DMS79 treated with DMSO at 0.1 percent for 48 hours (cell line): ENCODE measurements at places on chromosomes 5 and 9.

DNA sequence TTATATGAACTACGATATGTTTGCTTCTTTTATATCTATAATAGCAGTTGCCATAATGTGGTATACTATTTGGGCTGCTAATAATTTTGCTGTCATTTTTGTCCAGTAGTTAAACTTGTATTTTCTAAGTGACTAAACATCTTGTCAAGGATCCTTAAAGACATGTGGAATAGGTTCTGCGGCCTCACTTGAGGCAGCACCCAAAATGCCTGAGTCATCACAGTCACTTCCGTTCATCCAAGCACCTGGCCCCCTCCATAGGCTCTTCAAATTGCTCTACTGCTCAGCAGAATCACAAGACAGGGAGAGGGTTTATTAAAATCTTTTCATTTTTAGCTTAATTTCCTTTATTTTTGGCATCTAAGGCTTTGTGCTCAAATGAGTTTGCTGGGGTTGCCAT is 259.1 kb downstream of the AOPEP start:
- peak; percentile 44 for DNase-seq

GRCh38 chr5:65264420-65264819 is 217.3 kb downstream of the ADAMTS6 start:
- DNase-seq: no peak

- no peak for DNase-seq
These were observed 18.3 kb upstream of the RNF180 start for GRCh38 chr5:64147379-64147778.

- DNase-seq: no peak
These were observed 128.9 kb downstream of the CCDC192 start for GRCh38 chr5:127832067-127832466.

DNA sequence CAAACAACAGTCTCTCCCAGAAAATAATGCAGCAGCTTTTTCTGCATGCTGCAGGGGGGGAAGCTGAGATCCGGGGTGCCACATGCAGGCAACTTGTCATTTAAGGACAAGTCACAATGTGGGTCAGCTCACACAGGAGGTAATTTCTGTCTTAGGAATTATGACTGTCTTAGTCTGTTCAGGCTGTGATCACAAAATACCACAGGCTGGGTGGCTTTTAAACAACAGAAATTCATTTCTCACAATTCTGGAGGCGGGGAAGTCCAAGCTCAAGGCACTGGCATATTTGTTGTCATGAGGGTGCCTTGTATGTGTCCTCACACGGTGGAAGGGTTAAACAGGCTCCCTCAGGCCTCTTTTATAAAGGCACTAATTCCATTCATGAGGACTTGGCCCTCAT is 127.7 kb downstream of the DIRAS2 start:
- no peak for DNase-seq

DNA sequence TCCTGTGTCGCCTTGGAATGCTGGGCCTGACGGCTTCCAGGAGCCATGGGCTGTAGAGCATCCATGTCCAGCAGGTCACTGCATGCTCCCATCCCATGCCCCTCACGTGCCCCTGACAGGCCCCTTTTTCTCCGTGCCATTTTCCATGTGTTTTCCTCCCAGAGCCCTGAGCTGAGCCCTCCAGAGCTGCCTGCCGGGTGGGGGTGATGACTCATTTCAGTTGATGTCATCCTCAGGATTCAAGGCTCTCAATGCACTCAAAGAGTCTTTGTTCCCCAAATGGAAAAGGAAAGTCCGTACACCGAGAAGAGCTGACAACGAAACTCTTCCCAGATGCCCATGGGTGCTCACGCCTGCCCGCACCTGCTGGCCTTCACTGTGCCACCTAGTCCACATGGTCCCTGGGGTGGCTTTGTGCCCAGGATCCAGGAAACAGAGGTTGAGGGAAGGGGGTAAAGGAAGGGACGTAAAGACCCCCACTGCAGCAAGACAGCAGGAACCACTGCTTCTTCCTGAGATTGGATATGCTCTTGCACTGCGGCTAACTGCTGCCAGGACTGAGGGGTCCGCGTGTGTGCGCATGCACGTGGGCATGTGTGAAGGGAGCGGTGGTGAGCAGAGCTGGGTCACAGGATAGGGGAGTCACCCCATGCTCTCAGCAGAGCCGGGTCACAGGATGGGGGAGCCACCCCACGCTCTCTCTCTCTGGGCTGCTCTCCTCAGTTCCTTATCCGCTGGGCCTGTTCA is 27.6 kb downstream of the COL15A1 start:
- no peak for DNase-seq

- DNase-seq: no peak
These were observed 119.0 kb downstream of the PIK3R1 start for GRCh38 chr5:68334553-68334886.

- DNase-seq: no peak
These were observed 98.9 kb downstream of the ERCC6L2 start for GRCh38 chr9:95974389-95974788.

DNA sequence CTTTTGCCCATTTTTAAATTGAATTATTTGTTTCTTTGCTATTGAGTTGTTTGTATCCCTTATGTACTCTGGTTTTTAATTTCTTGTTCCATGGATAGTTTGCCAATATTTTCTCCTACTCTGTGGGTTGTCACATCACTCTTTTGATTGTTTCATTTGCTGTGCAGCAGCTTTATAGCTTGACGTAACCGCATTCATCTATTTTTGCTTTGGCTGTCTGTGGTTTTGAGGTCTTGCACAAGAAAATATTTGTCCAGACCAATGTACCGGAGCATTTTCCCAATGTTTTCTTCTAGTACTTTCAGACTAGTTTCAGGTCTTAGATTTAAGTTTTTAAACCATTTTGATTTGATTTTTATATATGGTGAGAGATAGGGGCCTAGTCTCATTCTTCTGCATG is 36.2 kb upstream of the ZNF366 start:
- no peak for DNase-seq

DNA sequence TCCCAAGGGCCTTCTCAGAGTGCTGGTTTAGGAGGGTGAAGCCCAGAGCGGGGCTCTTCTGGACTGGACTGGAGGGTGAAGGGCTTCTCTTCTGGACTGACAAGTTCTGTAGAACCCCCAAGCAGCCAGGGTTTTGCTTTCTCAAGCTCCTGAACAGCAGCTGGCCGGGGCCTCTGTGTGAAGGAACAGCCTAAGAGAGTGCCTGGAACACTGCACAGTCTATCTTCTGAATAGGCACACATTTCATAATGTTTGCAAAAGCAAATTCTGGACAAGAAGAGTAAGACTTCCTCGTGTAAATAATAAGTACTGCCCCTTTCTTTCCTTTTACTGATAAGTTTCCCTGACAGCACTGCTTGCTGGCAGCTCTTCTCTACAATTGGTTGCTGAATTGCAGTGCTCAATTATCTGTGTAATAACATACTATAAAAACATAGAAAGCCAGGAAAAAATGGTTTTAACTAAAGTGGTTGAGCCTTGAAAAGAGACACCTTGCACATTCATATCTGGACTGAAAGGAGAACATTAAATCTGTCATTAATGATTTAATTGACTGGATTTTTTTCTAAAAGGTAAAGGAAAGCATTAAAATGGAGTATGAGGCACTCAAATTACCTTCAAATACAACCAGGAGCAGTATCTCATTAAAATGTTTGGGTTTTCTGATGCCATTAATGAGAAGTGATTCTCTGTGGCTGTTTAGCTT is 20.5 kb downstream of the MAST4 start:
- no peak for DNase-seq

GRCh38 chr5:79318935-79319614 is 83.1 kb downstream of the JMY start:
- DNase-seq: no peak

- DNase-seq: no peak
These were observed 57.6 kb downstream of the GLIS3 start for GRCh38 chr9:4242239-4242638.

GRCh38 chr9:12166518-12166917 is 526.7 kb upstream of the TYRP1 start:
- no peak for DNase-seq

- DNase-seq: no peak
These were observed 189.0 kb downstream of the LRRC70 start for GRCh38 chr5:62767650-62768049.

GRCh38 chr5:2683720-2684119 is 67.8 kb downstream of the IRX2 start:
- DNase-seq: no peak

GRCh38 chr9:16679327-16679821 is 191.1 kb downstream of the BNC2 start:
- DNase-seq: no peak

DNA sequence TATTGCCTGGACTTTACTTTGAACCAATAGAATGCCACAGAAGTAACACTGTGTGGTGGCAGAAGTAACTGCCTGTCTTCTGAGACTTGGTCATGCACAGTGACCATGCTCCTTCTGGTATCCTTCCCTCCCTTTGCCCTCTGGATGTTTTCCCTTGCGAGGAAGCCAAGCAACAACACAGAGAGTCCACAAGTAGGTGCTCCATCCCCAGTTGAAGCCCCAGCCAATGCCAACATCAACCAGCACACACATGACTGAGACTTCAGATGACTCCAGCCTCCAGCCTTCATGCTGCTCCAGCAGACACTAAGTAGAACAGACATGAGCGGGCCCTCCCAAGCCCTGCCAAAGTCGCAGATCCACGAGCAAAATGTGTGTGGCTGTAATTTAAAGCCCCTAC is 129.6 kb downstream of the EPB41L4A start:
- DNase-seq: no peak

GRCh38 chr9:124398191-124398935 is 16.9 kb downstream of the PSMB7 start:
- no peak for DNase-seq

- no peak for DNase-seq
These were observed 5.4 kb downstream of the SNCB start for GRCh38 chr5:176624938-176625337.

GRCh38 chr5:111229871-111230810 is 6.0 kb downstream of the CAMK4 start:
- DNase-seq: no peak

DNA sequence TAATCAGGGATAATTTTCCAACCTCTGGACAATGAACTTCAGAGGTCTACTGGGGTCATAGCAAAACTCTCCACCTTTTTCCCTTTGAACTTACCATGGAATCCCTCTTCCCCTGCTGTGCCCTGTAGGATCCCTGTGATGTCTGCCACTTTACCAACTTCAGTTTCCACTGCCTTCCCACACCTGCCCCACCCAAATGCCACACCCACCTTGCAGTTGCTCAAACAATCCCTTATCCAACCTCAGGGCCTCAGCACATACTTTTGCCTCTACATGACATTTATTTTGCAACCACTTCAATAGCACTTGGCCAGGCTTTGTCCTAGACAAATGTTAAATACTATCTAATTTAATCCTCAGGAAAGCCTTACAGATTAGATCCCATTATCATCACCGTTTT is 463.7 kb upstream of the WWC1 start:
- DNase-seq: no peak

DNA sequence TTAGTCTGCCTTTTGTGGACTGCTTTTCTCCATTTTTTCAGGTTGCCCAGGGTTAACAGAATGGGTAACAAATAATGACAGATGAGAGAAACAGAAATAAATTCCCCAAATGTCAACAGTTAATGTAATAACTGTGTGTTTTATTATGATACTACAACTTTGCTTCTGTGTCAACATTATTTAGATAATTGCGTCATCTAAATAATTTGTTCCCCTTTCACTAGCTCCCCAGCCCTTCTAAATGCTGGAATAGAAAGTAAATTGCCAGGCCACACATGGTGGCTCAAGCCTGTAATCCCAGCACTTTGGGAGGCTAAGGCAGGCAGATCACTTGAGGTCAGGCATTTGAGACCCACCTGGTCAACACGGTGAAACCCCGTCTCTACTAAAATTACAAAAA is 53.5 kb downstream of the RNF38 start:
- no peak for DNase-seq

DNA sequence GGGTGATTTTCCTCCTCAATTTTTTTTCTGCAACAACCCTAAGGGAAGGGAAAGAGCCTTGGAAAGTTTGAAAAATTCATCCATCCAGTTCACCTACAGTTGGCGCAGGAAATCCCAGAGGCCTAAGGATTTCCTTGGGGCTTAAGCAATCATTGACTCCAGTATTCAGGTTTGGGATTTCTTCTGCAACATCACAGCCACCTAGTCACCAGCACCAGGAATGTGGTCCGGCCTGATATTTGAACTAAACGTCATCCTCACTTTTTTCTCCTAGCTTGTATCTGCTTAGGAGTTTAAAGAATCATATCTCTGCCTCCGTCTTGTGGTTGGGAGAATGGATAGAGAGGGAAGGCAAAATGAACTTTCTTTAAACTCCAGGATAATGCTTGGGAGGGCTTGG is 20.2 kb upstream of the TLE4 start:
- DNase-seq: no peak

- no peak for DNase-seq
These were observed 74.6 kb downstream of the LMNB1 start for GRCh38 chr5:126851501-126852011.

DNA sequence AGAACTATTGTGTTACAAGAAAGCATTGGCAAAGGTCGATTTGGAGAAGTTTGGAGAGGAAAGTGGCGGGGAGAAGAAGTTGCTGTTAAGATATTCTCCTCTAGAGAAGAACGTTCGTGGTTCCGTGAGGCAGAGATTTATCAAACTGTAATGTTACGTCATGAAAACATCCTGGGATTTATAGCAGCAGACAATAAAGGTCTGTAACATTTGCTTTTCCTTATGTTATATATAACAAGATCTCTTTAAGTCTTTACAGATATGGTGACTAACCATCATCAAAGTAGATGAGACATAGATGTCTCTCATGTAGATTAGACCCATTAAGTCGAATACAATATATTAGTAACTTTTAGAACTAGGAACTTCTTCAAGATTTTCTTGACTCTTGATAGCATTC is 33.0 kb downstream of the TGFBR1 start:
- no peak for DNase-seq

DNA sequence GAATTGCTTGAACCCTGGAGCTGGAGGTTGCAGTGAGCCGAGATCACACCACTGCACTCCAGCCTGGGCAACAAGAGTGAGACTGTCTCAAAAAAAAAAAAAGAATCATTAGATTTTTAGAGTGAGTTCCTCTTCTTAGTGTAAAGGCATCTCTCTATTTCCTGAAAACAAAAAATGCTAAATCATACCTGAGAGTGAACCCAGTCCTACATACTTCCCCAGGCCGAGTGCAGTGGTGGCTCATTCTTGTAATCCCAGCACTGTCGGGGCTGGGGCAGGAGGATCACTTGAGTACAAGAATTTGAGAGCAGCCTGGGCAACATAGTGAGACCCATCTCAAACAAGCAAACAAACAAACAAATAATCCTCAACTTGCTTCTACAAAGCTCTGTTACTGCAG is 38.2 kb upstream of the LPAR1 start:
- DNase-seq: no peak
